ENCODE measurements at places on chromosomes 12 and 14. TPM values are rescaled to one million over a fixed set of nuclear protein-coding genes. Genes with fewer than 3 reads are reported as not detected.

GRCh38 chr12:49741882-49742620, 694 bp downstream of the TMBIM6 start:
- DNase-seq = peak; percentile 88

GRCh38 chr12:105212438-105212837, 23.5 kb downstream of the APPL2 start:
- DNase-seq = no peak

- DNase-seq = no peak
Observed at GRCh38 chr12:27252934-27253333, 8.8 kb downstream of the STK38L start.

AHNAK2 gene
- total RNA-seq = 0.15 TPM

DNA sequence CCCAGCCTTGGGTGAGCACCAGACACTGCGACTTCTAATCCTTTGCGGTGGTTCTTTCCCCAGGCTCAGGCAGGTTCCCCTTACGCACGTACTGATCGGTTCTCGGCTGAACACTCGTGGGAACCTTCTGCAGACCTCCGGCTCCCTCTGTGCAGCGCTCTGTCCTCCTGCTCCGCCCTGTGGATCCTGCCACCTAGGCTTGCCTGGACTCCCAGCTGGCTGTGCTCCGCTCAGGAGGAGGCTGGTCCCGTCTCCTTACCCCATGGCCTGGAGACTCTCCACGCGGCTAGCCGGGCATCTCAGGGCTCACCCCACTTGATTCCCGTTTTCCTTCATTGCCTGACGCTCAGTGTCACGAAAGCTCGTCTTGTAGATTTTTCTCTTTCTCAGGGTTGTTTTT, 34.7 kb downstream of the TNFAIP2 start:
- no peak for DNase-seq

FOXN4 gene
- total RNA-seq = 0.11 TPM

GRCh38 chr12:111314953-111315539, 53.8 kb downstream of the PHETA1 start:
- DNase-seq = no peak

DNA sequence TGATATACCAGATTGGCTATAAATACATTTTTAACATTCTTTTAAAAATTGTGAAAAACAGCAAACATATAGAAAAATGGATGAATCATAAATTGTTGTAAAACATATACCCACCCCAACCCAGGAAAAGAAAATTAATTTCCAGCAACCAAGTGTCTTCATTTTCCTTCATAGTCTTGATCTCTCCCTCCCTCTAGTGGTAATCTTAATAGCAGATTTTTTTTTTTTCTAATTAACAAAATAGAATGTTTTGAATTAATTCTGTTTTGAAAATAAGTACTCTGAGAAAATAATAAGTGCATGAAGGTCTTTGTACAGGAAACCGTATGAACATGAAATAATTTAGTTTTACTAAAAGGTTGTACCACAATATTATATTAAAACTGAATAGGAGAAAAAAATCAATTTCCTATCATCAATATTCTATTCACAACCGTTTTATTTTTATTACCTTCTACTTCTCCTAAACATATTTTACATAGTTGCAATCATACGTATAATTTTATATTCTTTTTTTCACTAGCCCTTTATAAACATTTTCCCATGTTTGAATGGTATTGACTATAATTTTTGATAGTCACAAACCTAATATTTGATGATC, 7.0 kb downstream of the ETNK1 start:
- no peak for DNase-seq

GRCh38 chr12:49451468-49452259, 84.4 kb downstream of the SPATS2 start:
- DNase-seq = no peak

SMIM41 gene
- total RNA-seq = not detected

DNA sequence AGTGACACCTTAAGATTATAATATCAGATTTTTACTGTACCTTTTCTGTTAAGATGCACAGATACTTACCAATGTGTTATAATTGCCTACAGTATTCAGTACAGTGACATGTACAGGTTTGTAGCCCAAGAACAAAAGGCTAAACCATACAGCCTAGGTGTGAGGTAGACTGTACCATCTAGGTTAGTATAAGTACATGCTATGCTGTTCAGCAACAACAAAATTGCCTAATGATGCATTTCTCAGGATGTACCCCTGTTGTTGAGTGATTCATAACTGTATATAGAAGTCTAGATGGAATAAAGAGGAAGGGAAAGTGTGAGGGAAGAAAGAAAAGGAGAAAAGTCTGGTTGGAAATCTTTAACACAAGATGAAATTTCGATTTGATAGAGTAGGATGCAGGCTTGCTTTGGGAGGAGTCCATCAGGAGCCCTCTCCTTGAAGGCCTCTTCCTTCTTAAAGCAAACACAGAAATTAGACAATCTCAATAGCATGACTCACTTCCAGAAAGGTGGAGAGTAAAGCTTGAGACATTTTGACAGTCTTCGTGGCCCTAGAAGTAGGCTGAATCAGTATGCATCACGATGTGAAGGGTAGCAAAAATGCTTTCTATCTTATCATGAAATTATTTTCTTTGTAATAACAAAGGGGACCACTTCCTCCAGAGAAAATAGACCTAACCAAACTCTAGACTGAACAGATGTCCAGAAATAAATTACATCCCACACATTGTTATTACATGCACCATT, 191.5 kb downstream of the SYT1 start:
- DNase-seq = no peak

BATF gene
- total RNA-seq = 0.22 TPM

- DNase-seq = no peak
Observed at GRCh38 chr14:104262515-104263514, 124.4 kb downstream of the KIF26A start.

DNA sequence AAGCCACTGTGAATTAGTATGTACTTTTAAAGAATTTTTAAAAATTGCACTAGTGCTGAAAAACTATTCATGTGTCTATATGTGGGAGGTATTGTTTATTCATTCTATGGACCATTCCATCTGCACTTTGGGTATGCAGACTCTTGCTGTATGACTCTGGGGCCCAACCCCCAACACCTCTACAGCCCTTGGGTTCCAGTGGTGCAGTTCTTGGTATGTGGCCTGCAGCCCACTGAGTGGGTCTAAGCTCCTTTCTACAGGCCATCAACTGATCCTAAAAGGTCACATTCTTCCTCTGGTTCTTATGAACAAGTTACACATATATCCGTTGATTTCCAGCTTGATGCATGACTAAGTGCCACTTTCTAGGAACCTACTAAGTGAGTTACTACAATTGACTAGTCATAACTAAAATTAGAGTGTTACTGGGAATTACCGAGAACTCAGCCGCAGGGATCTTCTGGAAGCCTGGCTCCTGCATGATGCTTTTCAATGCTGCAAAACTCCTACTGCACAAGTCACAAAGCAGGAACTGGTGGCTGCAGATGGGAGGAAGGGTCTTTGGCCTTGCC, 62.4 kb upstream of the MED13L start:
- no peak for DNase-seq
